GM12878 (cell line): ENCODE measurements at places on chromosomes 7 and 10. TPM values are rescaled to one million over a fixed set of nuclear protein-coding genes. Genes with fewer than 3 reads are reported as not detected.

DNA sequence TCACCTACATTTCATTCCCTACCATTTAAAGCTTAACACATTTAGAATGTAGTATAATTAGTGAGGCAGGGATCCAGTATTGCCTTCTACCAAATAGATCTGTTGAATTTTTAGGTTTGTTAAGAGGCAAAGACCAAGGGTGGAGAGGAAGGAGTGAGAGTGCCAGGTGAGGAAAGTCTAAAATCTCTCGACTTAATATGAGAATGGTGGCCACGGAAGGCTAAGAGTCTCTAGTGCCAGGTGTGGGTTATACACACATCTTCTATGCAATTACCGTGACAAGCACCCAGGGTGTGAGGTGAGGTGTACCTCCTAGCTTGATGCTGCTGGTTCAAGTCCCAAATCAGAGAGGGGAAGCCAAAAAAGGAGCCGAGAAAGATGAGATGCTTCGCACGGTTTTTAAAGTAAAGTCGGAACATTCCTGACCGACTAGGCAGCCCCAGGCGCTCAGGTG, 439 bp downstream of the IQUB start:
- no peak for DNase-seq

DNA sequence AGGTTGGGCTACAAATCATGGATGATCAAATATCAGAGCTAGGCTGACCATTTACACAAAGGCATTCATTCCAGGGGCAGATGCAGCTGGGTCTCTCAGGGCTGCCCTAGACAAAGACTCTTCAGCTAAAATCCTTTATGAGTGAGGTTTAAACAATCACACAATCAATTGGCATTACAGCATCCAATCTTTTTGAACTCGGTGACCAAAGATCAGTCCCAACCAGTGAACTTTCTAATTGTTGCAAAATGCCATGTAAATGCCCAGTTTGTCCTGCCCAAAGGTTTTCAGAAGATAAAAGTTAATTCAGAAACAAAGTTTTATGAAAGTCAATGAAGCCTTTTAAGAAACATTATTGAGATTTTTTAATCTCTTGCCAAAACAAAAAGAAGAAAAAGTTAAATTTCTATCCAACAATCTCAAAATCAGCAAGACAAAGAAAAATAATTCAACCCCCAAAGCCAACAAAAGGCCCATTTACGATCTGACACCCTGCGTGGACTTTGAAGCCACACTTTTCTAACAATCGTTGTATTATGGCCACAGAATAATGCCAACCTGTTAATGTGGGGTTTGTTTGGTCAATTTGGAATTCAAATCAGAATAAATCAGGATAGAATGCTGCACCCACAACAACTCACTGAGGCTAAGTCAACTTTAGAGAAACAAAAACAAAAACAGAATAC, 40.9 kb downstream of the GPR37 start:
- DNase-seq, result no peak

DNA sequence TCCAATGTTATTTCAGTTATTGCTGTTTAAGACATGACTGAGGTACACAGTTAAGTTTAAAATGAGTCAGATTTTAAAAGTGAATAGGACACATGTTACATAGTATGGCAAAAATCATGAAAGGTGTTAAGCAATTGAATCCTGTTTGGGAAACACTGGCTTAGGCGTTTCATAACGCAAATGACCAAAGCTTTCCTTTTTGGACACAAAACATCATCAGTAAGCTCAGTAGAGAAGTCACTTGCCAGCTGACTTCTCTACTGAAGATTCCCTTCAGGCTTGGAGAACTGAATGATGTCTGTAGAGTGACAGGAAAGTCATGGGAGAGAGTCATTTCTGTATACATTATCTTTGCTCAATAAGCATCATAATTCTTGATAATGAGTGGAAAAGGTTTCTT, 64.4 kb upstream of the RSBN1L start:
- no peak for DNase-seq

DNA sequence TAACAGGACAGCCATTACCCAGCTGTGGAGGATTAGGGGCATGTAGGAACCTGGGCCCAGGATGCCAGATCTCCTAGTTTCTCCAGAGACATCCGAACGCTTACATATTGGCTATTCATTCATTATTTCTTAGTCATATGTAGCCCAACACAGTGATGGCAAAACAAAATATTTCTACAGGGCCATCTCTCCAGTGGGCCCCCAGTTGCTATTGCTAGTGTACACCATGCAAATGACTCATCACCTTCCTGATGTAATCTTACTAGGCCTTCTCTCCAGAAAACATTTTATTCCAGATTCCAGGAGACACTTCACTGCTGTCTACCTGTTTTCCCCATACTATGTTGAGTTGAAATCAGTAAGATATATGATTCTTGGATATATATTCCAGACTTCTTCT, 201.7 kb downstream of the PLXDC2 start:
- no peak for DNase-seq

DNA sequence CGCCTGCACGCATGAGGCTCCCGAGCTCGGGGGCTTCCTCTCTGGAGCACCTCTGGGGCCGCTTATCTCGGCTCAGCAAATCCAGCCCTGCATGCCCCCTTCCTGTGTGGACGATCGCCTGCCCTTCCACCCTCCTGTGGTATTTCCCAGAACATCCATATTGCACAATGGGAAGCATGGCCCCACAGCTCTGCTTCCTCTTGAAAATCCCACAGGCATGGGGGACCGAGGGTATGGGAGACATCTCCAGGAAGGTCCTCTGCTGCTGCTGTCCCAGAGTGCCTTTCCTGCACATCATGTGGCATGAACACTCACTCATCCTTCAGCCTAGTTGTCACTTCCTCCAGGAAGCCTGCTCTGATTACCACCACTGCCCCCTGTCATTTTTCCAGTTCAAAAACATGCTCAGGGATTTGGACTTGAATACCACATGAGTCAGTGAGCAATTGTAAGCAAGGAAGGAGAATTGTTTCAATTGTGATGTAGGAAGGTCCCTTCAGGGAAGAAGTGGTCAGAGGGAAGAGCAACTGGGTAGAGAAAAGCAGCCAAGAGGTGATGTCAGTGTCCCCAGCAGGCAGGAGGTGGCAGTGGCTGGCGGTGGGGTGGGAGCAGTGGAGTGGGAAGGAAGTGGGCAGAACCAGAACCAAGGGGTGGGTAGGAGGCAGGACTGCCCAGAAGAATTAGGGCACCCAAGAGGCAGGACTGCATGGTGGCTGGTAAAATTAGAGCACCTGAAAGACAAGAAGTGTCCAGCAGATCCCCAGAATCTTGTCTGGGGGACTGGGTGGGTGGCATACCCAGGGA, 67.5 kb upstream of the ZMIZ1 start:
- no peak for DNase-seq

GRCh38 chr10:72912736-72913135, 19.2 kb downstream of the OIT3 start:
- DNase-seq, result no peak

Gene AKAP9
- 27.8 and 28.6 TPM in 2 replicates for total RNA-seq

Gene TRPV6
- total RNA-seq, result not detected in 2 replicates

Gene SMKR1
- total RNA-seq, result 1.3 and 1.6 TPM in 2 replicates
